Calu3 (cell line): ENCODE measurements at places on chromosomes 7 and 10.
A peak's percentile ranks its signal among the peaks of the same experiment; 100 is the strongest.

DNA sequence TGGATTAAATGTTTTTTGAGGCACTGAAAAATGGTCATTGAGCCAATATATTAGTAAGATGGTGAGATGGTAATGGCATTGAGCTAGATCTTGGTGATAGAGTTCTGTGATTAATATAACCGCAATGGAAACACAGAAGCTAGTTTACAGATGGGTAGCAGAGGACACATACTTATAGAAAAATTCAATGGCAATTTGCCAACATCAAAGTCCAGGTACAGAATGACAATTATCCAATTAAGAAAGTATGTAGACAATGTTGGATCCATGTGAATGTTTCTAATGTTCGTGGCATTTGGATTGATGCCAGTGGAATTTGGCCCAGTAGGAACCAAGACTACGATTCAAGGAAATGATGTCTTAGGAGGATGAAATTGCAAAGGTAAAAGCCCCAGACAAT lies 187.8 kb downstream of the GNAT3 start:
- DNase-seq, result peak; percentile 46

DNA sequence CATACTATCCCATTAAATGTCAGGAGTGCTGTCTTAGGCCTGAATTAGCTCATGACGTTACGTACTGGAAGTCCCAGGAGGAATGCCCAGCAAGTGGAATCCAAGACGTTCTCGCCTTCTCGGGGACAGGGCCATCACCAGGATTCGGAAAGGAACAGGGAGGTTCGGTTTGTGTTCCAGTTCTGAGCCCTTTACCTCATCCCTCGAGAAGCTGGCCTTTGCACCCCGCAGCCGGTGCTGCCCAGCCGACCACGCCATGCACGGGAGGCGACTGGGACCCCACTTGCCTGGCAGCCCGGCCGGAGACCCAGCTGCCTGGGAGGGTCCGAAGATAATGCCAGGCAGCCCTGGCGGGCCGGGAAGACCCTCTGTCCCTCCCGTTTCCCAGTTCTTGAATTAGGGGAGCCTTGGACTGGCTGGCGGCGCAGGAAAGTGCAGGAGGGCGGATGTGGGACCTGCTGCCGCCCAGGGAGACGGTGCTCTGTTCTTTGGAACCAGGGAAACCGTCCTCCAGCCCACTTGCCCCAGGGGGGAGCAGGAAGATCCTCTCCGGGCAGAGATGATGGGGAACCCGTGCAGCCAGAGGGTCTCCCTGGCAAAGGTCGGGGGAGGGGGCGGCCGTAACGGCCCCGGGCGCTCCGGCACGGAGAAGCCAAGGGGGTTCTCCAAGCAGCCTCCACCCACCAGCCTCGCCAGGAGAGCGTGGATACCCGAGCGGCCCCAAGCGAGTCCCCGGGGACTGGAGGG lies 671 bp upstream of the CHST3 start:
- DNase-seq, result no peak

- DNase-seq, result no peak
Observed at GRCh38 chr7:81433206-81433605, 336.6 kb downstream of the HGF start.

- no peak for DNase-seq
Observed at GRCh38 chr10:99945263-99945662, 64.5 kb downstream of the DNMBP start.

DNA sequence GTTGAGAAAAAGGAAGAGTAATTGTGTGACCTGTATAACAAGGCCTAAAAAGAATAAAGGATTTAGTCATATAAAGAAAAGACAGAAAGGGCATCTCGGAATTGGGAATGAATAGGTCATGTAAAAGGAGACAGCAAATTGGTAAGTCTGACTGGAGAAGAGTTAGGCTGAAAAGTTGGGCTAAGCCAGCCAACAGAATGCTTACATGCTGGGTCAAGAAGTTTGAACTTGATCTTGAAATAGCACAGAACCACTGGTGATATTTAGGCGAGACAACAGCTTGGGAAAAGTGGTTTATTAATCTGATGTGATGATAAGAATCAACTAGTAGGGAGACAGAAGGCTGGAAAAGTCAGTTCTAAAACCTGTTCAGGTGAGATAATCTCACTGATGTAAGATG lies 4.8 kb downstream of the IDE start:
- no peak for DNase-seq

- no peak for DNase-seq
Observed at GRCh38 chr7:23418046-23418445, 52.2 kb downstream of the IGF2BP3 start.

DNA sequence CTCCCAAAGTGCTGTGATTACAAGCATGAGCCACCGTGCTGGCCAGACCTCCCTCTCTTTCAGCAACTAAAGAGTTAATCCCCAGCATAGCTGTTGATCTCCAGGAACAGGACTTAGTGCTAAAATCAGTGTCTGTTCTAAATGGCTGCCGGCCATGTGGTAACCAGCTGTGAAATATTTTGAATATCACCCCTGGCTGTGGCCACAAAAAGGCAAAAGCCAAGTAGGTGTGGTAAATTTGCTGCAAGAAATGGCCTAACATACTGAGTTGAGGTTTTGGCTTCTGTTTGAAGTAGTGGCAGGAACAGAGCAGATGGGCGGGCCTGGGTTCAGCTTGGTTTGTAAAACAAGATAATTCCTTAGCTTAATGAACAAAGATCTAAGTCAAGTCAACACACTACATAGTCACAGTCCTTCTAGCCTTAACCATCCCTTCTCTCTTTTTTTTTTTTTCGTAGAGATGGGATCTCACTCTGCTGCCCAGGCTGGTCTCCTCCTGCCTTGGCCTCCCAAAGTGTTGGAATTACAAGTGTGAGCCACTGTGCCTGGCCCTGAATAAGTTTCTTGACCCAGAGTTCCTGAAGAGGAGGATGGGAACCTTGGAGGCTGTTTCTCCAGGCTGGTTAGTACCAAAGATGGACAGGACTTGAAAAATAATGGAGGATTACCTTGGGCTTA lies 22.7 kb upstream of the AGFG2 start:
- no peak for DNase-seq

GRCh38 chr7:25643286-25643685 lies 415.0 kb upstream of the NPVF start:
- no peak for DNase-seq

- DNase-seq, result no peak
Observed at GRCh38 chr10:53580465-53580864, 807.9 kb upstream of the MBL2 start.

- DNase-seq, result no peak
Observed at GRCh38 chr10:44998146-44998631, 2.5 kb upstream of the ZNF22 start.

GRCh38 chr10:22998091-22998490 lies 70.2 kb downstream of the ARMC3 start:
- DNase-seq, result no peak
